ENCODE measurements at places on chromosomes 13 and 19.

GRCh38 chr19:28436320-28436719 lies 776.6 kb downstream of the UQCRFS1 start:
- DNase-seq = no peak

DNA sequence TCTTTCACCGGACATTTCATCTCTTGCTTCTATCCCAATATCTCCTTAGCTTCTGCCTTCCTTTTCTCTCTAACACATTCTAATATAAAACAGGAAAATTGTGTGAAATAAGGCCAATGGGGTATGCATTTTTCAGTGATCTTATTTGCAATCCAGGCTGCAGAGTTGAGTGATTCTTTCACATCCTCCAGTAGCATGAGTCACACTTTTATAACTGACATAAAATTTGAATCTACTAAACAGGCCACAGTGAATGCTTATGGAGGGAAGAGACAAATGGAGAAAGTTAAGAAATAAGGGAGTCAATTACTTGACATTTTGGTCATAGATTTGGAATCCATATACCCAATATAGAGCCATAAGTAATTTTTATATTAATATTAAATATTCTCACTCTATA lies 1037.0 kb upstream of the SPRY2 start:
- no peak for DNase-seq

DNA sequence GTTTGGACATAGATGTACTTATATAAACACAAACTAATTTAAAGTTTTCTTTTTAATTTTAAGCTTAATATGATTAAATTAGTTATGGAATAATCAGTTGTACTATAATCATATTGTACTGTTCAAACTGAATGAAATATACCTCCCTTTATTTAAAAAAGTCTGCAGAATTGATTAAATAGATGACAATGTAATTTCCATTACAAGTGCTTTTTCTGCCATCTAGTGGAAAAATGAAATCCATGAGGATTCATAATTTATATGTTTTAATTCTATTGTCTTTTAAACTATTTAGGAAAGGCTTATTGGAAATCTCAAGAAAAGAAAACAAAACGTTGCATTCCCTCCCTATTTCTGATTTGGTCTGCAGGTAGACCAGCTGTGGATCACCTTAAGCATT lies 30.9 kb downstream of the MZT1 start:
- DNase-seq = no peak

GRCh38 chr13:93690139-93690538 lies 463.5 kb downstream of the GPC6 start:
- no peak for DNase-seq

DNA sequence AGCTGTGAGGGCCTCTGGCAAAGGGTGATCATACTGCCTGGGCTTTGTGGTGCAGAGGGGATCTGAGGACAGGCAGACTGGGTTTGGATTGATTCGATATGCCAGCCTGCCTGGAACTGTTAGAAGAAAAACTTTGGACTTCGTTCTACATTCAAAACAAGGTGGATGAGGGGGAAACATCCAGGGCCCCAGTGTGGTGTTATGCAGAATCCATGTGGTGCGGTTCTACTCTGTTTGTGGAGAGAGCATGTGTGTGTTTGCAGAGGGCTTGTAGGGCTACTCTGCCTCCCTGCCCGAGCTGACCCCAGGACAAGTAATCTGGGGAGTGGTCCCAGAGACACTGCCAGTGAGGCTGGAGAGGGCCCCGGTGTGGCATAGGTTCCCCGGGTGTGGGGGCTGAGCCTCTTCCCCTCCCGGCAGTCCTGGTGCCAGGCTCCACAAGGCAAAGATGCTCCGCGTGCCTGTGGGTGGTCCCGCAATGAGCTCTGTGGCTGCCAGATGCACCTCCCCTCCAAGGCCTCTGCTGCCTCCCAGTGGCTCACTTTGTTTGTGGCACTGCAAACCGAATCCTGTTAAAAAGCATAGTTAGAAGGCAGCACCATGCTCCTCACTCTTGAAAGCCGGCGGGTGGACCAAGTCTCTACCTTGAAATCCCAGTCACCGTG lies 22.3 kb upstream of the TFDP1 start:
- DNase-seq = no peak

- DNase-seq = no peak
Measured at GRCh38 chr19:342128-342455, 2.5 kb downstream of the MIER2 start.

- no peak for DNase-seq
Measured at GRCh38 chr19:49431330-49431749, 6.2 kb downstream of the GFY start.

- no peak for DNase-seq
Measured at GRCh38 chr13:107733276-107733675, 482.1 kb downstream of the LIG4 start.

GRCh38 chr19:33612928-33613619 lies 8.7 kb upstream of the CHST8 start:
- DNase-seq = no peak

DNA sequence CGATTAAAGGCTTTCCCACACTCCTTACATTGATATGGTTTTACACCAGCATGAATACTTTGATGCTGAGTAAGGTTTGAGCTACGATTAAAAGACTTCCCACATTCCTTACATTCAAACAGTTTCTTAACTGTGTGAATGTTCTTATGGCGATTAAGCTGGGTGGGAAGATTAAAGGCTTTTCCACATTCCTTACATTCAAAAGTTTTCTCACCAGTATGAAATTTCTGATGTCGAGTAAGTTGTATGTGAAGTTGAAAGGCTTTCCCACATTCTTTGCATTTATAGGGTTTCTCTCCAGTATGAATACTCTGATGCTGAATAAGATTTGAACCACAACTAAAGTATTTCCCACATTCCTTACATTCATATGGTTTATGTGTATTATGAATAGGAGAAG lies 20.0 kb downstream of the ZNF780B start:
- no peak for DNase-seq

DNA sequence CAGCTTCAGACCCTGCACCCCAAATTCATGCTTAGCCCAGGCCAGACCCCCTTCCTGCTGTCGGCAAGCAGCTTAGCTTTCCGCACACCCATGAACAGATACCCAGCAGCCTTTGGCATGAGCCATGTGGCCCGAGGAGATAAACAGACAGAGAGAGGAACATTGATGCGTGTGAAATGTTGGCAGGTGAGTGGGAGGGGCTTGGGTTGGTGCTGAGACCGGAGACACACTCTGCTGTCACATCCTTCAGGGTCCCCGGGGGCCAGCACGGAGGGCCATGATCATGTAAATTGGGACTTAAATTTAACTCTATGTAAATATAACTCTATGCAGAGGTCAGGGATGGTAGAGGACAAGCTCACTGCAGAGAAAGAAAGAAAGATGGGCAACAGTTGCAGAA lies 1.5 kb downstream of the CD22 start:
- DNase-seq = no peak

DNA sequence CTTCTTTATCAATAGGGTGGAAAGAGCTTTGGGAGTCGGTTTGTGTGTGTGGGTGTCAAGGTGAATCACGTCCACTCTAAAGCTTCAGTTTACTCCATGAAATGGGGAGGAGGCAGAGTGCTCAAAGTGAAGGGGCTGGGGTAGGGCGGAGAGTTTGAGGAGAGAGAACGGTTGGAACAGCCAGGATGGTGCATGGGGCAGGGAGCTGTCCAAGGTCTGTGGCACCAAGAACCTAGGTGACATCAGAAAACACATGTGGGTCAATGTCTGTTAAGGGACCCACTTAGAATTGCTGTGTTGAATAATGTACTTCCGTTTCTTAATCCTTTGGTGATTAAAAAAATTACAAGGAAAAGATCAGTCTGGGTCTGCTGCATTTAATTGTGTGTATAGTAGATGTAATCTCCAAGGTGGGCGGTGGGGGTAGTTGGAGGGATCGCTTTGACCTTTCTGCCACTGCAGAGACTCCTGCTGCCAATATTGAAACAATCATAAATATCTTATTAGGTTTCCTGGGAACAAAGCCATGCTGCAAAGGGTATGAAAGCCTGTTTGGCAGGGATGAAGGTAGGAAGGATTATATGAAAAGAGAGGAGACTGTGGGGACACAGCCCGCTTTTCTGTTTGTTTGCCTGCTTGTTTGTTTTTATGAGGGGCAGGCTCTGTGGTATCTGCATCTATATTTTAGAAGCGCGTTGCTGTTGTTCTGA lies 122.3 kb downstream of the ATP8A2 start:
- no peak for DNase-seq

GRCh38 chr13:74103970-74104555 lies 30.1 kb downstream of the KLF12 start:
- no peak for DNase-seq

DNA sequence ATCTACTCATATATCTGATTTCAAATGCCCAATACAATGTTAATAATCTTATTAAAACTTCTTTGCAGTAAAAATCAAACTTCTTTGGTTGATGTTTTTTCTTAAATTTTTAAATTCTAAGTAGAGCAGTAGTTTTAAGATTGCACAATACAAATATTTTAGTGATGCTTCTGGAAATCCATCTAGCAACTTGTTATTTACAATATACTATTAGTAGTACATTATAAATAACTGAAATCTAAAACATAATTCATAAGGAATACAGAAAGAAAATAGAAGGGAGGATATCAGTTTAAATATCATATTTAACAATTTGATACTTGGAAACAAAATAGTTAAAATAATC lies 569.7 kb downstream of the PCDH9 start:
- no peak for DNase-seq

DNA sequence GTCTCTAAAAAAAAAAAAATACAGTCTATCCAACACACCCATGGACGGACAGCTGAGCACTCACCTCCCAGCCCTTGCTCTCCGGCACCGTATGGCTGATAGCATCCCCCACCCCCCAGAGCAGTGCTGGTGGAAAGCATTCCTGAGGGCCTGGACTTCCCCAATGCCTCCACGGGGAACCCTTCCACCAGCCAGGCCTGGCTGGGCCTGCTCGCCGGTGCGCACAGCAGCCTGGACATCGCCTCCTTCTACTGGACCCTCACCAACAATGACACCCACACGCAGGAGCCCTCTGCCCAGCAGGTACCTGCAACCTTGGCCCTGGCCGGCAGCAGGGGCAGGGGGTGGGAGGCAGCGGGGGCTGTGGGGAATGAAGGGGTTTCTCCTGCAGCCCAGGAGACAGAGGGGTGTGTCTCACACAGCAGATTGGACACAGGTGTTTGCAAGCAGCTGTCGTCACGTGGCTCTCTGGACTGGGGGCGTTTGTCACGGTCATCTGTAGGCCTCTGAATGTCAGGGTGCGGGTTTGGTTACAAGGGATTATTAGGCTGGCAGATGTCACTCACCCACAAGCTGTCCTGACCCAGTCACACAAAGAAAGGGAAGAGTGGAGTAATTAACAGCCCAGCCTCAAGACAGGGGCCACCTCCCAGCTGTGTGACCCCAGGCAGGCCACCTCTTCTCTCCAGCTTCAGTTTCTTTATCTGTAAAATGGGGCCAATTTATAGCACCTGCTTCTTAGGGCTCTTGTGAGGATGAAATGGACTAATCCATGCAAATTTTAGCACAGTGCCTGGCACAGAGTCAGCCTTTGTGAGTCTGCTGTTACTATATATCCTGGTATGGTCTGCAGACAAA lies 19.3 kb downstream of the PLD3 start:
- DNase-seq = no peak

DNA sequence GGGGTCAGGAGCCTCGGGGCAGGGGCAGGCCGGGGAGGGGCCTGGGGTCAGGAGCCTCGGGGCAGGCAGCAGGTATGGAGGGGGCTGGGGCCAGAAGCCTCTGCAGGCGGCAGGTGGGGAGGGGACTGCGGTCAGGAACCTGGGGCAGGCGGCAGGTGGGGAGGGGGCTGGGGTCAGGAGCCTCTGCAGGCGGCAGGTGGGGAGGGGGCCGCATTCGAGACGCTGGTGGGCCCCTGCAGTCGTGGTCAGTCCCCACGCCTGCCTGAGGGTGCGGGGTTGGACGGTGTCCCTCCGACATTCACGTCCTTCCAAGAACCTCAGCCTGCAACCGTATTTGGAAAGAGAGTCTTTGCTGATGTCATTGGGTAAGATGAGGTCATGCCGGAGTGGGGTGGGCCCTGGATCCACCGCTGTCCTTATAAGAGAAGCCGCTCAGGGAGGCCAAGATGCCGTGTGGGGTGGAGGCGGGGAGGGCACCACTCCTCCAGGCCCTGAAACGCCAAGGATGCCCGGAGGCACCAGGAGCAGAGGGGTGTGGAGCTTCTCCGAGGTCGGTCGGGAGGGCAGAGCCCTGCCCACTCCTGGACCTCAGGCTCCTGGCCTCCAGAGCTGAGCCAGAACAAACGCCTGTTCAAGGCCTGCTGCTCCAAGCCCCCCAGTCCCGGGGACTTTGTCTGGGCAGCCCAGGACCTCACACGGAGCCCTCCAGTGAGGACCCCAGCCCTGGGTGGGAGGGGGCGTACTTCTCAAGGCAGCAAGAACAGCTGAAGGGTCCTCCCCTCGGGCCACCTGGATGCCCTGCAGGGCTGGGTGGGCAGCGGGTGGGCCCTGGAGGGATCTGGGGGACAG lies 30.1 kb downstream of the PIP5K1C start:
- no peak for DNase-seq

- no peak for DNase-seq
Measured at GRCh38 chr19:44747739-44748425, 626 bp upstream of the BCL3 start.

GRCh38 chr19:11346104-11346940 lies at the start of the genes CCDC159 and TMEM205:
TSS of gene CCDC159 (plus strand) at chr19:11346519. CDS start at chr19:11346607, 88 bp downstream.
TSS of gene TMEM205 (minus strand) at chr19:11346268. CDS start at chr19:11345619, 649 bp downstream.
- peak; percentile 94 for DNase-seq

DNA sequence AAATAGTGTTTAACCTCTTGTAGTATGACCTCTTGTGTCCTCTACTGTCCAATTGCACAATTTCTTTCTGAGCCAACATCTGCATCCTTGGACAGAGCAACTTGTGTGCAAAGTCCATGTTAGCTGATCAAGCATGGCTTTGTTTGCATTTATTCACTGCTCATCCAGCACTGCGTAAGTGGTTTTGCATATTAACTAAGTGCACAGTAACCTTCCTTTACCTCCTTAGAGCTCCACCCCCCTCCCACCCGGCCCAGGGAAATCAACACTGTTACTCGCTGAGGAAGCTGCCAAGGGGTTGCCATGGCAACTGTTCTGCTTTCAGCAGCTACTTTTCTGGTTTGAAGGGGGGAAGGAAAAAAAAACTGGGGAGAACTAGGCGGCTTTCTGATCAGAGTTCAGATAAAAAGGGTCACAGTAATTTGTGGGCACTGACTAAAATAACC lies 153.5 kb upstream of the KLF12 start:
- peak; percentile 58 for DNase-seq

- no peak for DNase-seq
Measured at GRCh38 chr13:100156788-100157187, 67.9 kb downstream of the PCCA start.

Measured in stimulated activated CD4-positive, alpha-beta T cell treated with anti-CD3 and anti-CD28 coated beads, Interleukin-12 subunit alpha, Interleukin-12 subunit beta, amount 100 ng/mL, for 24 hours (primary cell).